Cerebellar nuclear complex (tissue), 1 donor: ENCODE measurements at places on chromosomes 1 and 21.

DNA sequence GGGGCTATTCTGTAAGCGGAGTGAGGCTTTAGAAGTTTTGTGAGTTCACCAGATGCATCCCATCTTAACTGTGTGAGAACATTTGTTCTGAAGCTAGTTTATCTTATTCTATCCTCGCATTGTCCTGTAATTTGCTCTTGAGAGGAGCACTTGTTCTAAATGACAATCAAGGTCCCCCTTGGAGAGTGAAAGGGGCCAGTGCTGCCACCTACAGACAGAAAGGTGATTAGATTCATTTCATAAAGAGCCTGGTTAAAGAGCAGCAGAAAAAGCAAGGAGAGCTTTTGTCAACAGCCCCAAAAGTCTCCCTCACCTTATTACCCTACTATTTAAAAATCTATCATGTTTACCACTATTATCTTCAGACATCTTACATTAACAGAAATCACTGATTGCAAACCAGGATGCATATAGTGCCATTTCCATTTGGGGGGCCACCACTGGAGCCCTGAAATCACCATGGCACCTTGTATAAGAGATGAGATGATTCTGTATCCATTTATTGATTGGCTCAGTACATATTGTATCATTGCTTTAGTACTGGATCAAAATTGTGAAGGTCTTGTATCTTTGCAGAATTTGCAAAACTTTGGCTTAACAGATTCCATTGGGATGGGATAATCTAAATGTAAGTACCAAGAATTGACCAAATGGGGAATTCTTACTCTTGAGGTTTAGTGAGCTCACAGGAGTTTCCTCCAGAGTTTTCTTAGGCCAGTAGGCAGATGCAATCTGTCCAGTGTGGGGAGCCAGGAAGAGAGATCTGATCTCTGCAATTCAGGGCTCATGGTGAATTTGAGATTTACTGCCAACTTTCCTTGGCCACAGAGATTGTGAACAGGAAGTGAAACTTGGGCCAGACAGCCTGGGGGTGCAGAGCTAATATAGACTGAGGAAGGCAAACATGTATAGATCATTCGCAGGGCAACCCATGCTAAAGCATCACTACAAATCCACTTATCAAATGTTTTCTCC is 64.3 kb upstream of the TRABD2B start:
- no peak for DNase-seq

GRCh38 chr1:89689234-89689633 is 56.3 kb downstream of the LRRC8C start:
- no peak for DNase-seq

GRCh38 chr1:229152311-229152710 is 118.6 kb upstream of the RAB4A start:
- DNase-seq: no peak

DNA sequence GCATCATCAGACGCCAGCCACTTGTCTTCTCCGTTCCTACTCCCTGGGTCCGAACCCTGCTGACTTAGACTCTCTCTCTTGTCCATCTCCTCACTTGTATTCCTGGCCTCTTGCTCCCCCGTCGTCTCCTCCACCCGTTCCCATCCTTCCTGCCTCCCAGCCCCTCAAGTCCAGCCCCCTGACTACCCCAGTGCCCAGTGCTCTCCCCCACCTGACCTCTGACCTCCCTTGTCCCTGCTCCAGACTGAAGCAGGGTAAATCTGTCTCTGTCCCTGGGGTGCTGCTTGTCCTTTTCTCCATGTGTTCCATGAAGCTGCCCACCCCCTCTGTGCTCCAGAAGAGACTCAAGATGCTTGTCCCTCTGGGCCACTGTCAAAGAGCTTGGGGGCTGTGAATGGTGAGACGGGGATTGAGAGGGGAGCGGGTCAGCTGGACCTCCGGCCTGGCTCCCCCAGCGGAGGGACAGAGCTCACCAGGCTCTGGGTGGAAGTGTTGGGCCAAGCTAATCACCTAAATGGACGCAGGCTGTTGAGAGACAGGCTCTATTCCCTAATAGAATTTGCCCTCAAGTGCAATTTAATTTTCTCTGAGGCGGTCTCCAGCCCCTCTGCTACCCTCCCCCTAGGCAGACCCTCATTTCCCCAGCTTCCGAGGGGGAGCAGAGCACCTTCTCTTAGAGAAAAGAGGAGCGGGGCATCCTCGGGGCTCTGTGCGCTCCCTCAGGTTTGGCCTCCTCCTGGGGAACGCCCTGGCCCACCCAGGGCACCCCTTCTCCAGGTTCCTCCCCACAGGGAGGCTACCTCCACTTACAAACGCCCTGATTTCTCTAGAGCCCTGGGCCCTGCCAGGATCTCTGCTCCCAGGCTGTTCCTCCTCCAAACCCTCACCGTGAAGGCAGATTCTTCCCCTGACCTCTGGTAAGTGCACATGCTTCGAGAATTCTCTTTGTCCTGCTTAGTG is 11.0 kb upstream of the LHX4 start:
- no peak for DNase-seq

- no peak for DNase-seq
These were observed 10.3 kb upstream of the PLD5 start for GRCh38 chr1:242534753-242535152.

DNA sequence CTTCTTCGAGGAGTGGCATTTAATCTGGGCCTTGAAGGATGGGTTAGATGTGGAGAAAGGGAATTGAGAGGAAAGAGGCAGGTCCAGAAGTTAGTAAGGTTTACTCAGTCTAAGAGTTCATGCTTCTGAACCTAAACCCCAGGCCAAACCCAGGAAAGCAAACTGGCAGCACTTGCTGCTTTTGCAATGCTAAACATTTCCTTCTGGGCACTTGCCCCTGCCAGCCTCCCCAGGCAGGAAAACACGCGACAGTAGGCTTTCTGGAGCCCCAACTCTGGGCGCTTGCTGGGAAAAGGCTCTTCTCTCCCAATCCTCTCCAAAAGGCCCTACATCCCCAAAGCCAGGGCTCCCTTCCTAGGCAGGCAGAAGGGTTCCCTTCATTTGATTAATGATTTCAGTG is 2.5 kb downstream of the OLFML2B start:
- no peak for DNase-seq

DNA sequence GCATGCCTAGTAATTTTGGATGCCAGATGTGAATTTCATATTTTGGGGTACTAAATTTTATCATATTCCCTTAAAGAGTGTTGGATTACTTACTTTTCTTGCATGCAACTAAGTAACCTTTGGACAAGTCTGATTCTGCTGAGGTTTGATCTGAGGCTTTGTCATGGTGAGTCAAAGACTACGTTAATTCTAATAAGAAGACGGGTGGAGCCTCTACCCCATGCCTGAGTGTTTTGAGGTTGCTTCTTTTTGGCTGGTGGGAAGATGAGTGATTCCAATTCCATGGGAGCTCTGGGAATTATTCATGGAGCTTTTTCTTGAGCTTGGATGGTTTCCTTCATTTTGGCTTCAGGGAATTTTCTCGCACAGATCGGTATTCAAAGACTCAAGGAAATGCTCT is 11.6 kb upstream of the PCP4 start:
- DNase-seq: no peak

DNA sequence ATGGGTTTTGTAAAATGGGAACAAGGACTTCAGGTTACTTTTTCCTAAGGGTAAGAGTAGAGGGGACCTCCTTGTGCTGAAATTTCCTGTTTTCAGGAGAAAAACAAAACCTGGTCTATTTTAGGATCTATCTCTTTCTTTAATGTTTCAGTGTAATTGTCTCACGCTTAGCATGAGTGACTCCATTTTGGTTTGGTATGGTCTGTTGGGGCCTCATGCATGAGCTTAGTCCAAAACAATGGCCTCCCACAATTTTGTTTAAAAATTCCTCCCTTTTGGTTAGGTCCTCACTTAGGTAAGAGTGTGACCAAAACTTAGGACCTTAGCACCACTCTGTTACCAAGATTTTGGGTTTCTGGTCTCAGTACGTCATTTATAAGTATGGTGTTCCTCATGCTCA is 67.2 kb upstream of the TEKT2 start:
- DNase-seq: no peak

- DNase-seq: no peak
These were observed 256.8 kb downstream of the OLFM3 start for GRCh38 chr1:101739826-101740330.

- no peak for DNase-seq
These were observed 92.6 kb downstream of the NID1 start for GRCh38 chr1:235972311-235972689.

DNA sequence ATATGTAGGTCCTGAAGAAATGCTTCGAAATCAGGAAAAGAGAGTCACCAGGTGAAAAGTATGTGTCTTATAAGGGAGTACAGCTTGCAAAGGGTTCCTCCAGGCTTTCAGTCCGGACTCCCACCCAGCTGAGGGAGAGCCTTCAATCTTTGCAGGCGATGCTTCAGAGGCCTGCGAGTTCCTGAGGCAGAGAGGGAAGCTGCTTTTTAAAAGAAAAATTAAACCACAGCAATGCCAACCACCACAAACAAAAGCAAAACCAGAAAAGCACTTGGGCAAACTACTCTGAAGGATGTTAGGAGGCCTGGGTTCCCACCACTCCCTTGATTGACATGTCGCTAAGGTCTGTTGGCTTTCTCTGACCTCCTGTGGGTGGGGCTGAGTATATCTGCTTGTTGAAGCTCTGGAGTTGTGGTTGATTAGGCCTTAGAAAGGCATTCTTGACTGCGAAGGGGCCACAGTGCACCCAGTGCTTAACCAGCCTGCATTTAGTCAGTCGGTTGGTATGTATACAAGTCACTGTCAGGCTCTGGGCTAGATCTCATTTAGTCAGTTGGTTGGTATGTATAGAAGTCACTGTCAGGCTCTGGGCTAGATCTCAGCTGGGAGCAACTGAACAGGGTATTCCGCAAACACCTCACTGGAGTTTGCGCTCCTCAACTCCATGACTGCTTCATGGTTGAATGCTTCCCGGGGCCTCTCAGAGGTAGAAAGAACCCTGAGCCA is 1.2 kb downstream of the NIPAL3 start:
- no peak for DNase-seq

GRCh38 chr1:91608876-91609275 is 108.2 kb downstream of the CDC7 start:
- no peak for DNase-seq

GRCh38 chr21:15795533-15795932 is 65.8 kb downstream of the USP25 start:
- no peak for DNase-seq

DNA sequence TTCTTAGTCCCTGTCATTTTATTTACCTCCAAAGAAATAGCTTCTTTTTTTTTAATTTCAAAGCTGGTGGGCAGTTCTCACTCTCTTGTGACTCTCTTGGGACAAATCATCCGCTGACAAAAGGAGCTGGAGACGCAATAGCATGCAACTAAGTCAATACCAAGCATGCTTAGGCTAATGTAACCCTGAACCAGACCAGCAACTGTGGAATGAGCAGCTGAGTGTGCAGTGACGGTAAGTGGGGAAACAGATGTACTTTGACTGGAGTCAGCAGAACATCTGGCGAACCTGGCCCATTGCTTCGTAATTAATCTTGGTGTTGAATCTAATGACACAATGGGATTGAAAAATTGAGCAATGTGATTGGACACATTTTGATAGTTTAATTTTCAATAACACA is 280.7 kb upstream of the PLXNA2 start:
- no peak for DNase-seq

DNA sequence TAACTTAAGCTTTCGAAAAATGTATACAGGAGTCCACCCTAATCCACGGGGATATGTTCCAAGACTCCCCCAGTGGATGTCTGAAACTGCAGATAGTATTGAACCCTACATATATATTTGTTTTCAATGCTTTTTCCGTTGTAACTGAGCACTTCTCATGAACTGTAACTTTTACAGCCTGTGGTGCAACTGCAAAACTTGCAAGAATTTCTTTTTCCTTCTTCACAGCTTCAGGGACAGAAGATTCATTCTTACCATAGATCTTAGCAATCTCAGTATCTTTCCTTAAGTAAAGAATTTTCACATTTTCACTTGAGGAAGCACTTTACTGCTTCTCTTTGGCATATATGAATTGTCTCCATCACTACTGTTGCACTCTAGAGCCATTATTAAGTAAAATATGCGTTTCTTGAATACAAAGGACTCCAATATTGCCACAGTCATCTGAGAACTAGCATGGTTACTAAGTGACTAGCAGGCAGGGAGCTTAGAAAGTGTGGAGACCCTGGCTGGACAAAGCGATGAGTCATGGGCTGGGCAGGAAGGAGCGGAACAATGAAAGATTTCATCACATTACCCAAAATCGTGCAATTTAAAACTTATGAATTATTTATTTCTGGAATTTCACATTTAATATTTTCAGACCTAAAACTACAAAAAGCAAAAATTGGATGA is 14.1 kb downstream of the DPYD start:
- no peak for DNase-seq

DNA sequence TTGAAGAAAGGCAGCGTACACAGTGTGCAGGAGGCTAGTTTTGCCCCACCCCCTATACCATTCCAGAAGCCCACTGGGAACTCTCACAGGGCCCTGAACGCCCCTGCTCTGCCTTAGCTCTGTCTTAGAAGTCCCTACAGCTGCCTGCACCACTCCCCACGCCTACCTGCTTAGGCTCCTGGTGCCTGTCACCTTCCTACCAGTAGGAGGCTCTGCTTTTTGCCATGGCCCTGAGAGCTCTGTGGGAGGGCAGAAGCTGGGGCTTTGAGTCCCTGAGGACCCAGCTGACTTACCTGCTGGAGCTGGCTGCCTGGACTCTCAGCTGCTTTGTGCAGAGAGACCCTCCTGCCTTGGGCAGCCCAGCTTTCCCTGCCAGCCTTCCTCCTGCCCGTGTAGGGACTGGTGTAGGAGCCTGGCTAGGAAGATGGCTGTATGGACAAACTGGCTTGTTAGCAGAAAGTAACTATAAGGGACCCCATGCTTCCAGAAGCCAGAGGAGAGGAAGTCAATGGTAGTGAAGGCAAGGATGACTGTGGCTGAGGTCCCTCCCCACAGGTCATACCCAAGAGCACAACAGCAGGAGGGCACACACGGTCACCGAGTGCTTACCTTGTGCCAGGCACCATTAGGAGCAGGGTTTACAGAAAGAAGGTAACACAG is 9.8 kb upstream of the CELSR2 start:
- no peak for DNase-seq

DNA sequence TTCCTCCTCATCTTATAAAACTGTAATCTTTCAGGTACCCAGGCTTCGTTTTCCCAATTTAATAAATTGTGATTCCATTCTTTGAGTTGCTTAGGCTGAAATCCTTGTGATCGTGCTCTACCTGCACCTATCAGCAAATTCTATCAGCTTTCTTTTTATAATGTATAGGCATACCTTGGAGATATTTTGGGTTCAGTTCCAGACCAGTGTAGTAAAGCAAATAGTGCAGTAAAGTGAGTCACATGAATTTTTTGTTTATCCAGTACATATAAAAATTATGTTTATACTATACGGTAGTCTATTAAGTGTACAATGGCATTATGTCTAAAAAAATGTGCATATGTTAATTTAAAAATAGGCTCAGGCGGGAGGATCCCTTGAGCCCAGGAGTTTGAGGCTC is 5.5 kb downstream of the SWT1 start:
- DNase-seq: no peak

GRCh38 chr21:31034378-31034777 is 3.9 kb downstream of the KRTAP19-8 start:
- DNase-seq: no peak

GRCh38 chr1:208238710-208239472 is 5.3 kb downstream of the PLXNA2 start:
- DNase-seq: no peak

GRCh38 chr1:243291292-243291691 is 35.5 kb downstream of the SDCCAG8 start:
- no peak for DNase-seq

- no peak for DNase-seq
These were observed 12.5 kb downstream of the RPS6KA1 start for GRCh38 chr1:26541816-26542711.

- DNase-seq: no peak
These were observed 488 bp downstream of the DBT start for GRCh38 chr1:100249155-100249536.
